SJSA1 (cell line): ENCODE measurements at places on chromosomes 4 and X. TPM values are rescaled to one million over a fixed set of nuclear protein-coding genes. Genes with fewer than 3 reads are reported as not detected.
A peak's percentile ranks its signal among the peaks of the same experiment; 100 is the strongest.

DNA sequence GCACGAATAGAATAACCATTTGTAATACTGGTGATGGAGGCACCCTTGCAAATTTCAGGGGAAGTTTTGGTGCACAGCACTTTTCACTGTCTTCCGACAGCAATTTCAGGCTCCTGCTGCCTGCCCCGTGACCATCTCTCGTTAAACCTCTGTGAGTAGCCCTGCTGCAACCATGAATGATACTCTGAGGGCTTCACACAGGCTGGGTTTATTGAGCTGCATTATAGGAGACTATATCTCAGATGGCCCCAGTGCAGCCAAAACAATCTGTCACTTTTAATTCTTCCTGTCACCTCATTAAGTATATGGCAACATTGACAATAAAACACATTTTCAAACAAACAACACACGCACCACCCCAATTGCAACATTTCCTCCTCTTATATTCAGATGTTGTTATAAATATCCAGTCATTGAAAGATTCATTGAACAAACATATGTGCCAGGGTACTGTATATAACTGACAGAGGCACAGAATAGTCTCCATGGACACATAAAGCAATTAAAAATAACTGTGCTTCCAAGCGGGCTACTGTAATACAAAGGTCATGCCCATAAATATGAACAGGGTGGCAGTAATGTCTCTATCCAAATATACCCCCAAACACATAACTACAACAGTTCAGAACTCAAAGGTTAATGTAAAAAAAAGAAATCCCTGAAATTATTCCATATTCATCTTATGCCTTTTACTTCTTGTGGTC, 477.0 kb downstream of the GBA3 start:
- DNase-seq = no peak

The HMX1 gene
- 0.63 TPM in 1 of 2 replicates, not detected in the other for total RNA-seq

The CENPI gene
- total RNA-seq = 40.7 and 43.6 TPM in 2 replicates

DNA sequence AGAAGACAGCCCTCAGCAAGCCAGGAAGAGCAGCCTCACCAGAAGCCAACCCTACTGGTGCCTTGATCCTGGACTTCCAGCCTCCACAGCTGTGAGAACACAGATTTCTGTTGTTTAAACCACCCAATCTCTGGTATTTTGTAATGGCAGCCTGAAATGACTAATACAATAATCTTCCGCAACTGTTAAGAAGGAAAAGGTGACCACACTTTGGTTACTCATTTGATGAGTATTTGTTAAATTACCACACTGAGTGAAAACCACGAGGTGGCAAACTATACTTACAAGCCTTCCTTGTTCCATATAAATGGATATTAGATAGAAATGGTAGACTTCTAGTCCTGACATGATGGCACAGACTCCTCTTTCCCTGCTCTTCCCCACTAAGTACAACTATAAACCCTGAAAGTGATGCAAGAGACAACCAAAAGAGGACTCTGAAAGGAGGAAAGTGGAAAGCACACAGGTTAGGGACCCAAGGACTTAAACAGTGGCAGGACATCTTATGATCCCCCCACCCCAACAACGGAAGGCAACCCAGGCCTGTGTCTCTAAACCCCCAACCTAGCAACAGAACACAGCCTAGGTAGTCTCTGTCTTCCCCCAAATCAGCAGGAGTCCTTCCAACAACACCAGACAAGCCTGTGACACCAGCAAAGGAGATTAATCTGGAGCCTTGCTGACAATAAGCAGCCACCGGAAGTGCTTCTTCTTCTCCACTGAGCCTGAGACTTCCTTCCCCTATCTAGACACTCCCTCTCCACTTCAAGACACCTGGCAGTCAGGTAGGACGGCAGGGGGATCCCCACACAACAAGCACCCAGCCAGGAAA, 12.3 kb downstream of the ZNF182 start:
- no peak for DNase-seq

The C1QTNF7 gene
- not detected in 2 replicates for total RNA-seq

DNA sequence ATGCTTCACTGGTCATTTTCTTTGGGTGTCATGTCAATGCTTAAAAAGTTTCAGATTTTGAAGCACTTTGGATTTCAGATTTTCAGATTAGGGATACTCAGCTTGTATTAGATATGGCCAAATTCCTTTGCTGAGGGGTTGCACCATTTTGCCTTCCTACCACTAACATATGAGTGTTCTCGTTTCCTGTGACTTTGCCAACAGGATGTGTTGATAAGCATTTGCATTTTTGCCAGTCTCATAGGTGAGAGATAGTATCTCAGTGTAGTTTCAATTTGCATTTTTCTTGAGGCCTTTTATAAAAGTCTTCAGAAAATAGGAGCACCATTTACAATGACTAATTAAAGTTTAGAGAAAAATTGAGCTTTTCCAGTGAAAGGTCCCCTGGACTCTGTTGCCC, 71.6 kb upstream of the CLCN4 start:
- DNase-seq = no peak

DNA sequence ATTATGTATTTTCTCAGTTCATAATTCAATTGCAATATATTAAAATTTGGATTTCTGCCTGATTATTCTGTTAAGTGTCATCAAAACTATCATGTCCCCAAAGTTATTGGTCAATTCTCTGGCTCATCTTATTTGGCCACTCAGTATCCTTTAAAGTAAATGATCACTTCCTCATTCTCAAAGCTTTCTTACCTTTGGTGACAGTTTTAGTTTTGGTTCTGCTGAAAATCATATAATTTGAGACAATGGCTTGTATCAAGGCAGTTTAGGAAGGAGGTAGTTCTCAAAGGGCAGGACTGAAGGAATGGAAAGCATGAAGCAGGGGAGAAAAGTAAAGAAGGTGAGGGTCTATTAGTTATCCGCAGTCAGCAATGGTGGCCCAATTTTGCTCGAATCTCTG, 1832.1 kb downstream of the ARAP2 start:
- DNase-seq = no peak

GRCh38 chr4:99845708-99846469, 29.3 kb downstream of the DAPP1 start:
- no peak for DNase-seq

The RHOXF2B gene
- not detected in 2 replicates for total RNA-seq

The DKK2 gene
- total RNA-seq = 8.9 and 15.7 TPM in 2 replicates

The HS3ST1 gene
- total RNA-seq = not detected in 2 replicates

DNA sequence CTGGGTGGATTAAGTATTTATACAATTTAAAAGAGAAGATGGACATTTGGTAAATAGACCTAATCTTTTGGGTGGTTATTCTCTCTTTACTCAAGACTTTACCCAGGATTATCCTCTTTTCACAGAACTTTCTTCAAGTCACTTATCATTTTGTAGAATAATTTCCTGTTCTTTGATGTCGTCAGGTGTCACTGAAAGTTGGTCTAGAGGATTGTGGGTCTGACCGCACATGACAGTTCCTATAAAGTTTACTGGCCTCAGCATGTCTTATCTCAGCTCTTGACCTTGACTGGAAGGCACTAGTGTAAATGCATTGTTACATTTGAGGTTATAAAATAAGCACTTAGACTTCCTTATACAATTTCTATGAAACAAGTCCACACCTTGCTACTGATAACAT, 139.9 kb upstream of the SLC4A4 start:
- DNase-seq = no peak

GRCh38 chr4:188976644-188977115, 837.4 kb downstream of the TRIML1 start:
- DNase-seq = peak; percentile 76

- no peak for DNase-seq
Observed at GRCh38 chr4:174526731-174527130, 4.4 kb upstream of the HPGD start.

- no peak for DNase-seq
Observed at GRCh38 chr4:97747945-97748344, 395.3 kb downstream of the STPG2 start.

DNA sequence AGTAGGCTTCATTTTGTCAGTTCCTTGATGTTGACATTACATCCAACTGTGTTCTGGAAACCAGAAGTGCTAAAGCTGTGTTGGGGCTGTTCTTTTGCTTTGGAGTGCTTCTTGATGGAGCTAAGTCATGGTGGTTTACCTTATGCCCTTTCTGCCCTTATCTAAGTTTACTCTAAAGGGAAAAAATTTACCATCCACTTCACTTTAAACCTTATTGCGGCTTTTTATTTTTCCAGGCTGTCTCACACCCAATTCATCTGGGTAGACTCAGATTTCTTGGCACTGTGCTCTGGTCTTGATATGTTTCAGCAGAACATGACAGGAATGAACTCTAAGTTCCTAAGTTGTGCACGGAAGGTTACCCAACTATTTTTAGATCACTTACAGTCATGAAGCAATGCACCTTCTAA, 104.7 kb upstream of the TTC29 start:
- no peak for DNase-seq

- DNase-seq = no peak
Observed at GRCh38 chrX:84335121-84335520, 147.1 kb upstream of the RPS6KA6 start.

- peak; percentile 91 for DNase-seq
Observed at GRCh38 chr4:80017125-80017854, 55.7 kb downstream of the ANTXR2 start.

The ADAM29 gene
- total RNA-seq = not detected in 2 replicates

The SMIM43 gene
- 0.26 TPM in 1 of 2 replicates, not detected in the other for total RNA-seq
